Fibroblast of skin of left quadriceps (primary cell): ENCODE measurements at places on chromosomes 1 and 21.

DNA sequence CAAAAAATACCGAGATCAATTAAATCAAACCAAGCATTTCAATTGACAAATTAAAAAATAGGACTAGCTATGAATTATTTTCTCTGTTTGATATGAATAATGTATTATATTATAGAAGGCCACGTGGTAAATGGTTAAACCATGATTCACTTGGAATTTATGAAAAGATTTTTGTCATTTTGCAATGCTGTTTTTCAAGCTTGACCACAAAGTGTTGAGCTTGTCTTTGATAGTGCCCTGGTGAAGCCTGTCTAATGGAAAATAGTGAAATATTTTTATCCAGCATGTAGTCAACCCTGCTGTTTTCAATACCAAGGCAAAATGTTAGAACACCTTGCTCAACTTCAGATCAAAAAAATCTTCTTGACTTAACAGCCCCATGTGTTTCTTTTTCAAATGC is 288.0 kb upstream of the PRMT6 start:
- no peak for DNase-seq

- DNase-seq = no peak
These were observed 13.9 kb upstream of the KIF14 start for GRCh38 chr1:200634261-200635122.

DNA sequence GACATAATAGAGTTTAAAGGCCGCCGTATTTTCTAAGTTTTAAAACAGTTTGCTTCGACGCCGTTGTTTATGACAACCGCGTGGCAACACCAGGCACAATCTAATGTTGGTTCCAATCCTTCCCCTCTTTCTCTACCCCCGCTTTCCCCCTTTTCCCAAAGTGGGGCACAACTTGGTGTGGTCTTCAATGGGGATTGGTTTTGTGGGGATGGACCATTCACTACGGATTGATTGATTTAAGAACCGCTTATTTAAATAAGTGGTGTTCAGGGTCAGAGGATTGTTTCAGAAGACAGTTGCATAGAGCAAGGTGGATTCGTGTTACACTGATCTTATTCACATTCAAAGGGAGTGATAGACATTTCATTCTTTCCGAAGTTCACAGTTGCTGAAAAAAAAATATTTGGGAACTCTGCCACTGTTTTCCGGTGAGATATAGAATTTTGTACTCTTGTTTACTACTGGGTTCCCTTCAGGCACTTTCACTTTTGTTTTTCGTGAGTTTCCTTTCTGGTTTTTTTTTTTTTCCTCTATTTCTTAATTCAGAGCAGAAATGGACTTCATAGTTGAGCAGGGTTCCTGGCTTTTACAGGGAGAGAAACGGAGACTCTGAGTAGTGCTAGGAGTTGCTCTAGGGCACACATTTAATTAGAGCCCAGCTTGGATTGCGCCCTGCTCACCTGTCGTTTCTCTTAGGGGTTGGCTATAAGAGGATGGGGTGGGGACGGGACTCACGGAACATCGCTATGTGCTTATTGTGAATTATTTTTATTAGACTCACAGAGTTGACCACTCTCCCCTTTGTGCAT is 79.6 kb upstream of the AK4 start:
- no peak for DNase-seq

DNA sequence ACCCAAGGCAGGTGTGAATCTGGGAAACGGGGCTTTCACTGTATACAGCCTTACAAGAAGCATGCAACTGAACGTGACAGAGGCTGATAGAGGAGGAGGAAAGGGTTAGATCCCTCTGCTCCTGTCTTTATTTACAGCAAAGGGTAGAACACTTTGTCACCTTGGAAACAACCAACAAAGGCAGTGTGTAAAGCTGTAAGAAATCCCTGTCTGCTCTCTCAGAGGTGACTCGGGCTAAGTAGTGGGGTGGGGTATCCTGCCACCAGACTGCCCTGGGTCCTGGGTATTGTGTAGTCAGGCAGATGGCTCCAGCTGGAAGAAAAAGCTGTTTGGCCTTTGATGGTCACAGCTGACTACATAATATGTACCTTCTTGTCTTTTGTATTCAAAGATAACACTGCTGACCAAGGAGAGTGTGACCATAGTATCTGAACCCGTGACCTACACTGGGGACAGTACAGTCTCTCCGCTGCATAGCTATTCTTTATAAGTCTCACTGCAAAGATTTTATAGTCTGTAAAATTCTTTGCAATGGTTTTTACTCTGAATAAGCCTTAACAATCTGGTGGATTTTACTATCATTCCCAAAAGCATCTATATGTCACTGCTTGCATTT is 22.1 kb upstream of the POU2F1 start:
- DNase-seq = no peak

DNA sequence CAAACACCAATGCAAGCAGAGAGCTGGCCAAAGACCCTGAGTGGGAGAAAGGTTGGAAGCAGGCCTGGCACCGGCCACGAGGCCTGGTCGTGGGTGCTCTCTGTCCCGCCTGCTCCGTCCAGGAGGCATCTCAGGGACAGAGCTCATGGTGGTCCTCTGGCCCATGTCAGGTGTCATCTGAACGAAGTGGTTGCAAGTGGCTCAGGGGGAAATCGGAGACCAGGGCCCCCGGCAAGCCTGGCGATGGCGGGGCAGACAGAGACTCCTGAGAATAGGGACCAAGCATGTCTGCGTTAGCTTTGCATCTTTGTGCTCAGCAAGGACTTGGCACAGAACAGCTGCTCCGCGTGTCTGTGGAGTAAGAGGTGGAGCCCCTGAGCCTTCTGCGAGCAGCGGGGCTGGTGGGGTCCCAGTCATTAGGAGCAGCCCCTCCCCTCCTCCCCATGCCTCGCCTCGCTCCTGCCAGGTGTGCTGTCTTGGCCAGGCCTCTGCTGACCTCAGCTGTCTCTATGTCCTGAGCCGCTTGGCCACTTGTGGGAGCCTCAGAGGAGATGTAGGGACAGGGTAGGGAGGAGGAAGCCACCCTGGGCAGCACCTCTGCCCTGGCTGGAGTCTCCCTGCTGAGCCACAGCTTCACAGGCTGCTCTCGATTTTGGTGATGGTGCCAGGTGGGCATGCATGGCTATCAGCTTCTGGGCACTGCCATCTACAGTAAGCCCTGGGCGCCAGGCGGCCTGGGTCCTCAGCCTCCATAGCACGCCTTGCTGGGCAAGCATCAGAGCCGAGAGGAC is 362.9 kb upstream of the VAMP3 start:
- no peak for DNase-seq

- peak; percentile 7 for DNase-seq
These were observed 524.4 kb downstream of the PTPRC start for GRCh38 chr1:199163267-199163666.

GRCh38 chr1:206419250-206419649 is 51.0 kb upstream of the IKBKE start:
- no peak for DNase-seq

DNA sequence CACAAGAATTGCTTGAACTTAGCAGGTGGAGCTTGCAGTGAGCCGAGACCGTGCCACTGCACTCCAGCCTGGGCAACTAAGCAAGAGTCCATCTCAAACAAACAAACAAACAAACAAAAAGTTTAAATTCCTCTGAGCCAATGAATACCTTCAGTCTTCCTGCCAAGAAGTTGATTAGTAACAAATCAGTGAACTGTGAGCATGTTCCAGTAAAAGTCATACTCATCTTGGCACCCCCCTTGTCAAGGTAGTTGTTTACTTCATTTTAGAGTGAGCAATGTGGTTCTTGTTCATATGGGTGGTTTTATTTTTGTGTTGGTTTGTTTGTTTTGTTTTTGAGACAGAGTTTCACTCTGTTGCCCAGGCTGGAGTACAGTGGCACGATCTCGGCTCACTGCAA is 18.0 kb upstream of the SLC2A7 start:
- no peak for DNase-seq

GRCh38 chr1:6014130-6014999 is 22.1 kb upstream of the NPHP4 start:
- DNase-seq = no peak

DNA sequence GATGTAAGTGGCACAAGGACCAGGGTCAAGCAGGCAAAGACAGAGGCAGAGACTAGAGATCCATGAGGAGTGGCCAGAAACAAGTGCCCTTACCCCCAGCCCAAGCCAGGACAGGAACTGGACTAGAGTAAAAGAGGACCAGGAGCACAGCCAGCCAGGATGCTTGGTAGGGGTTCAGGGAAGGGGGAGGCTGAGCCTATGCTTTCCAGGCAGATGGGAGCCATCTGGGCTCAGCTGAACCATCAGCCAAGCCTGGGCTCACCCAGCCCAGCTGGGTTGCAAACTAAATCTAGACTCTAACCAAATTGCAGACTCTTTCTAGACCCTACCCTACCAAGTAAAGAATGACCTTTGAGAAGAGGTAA is 15.2 kb downstream of the PDZK1IP1 start:
- DNase-seq = no peak

DNA sequence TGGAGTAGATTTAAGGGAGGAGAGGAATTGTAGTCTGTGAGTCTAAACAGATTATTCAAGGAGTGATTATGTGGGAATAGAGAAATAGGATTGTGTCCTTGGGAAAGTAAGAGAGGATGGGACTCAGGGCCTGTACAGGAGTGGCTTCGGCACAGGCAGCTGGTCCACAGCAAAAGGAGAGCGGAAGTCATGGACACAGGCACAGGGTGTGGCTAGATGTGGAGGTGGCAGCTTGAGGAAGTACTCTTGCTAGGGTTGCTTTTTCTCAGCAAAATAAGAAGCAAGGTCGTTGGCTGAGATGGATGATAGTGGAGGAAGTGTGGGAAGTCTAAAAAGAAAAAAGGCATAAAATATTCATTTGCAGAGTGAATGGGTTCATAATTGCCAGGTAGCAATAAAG is 18.5 kb upstream of the ZNF648 start:
- DNase-seq = no peak

DNA sequence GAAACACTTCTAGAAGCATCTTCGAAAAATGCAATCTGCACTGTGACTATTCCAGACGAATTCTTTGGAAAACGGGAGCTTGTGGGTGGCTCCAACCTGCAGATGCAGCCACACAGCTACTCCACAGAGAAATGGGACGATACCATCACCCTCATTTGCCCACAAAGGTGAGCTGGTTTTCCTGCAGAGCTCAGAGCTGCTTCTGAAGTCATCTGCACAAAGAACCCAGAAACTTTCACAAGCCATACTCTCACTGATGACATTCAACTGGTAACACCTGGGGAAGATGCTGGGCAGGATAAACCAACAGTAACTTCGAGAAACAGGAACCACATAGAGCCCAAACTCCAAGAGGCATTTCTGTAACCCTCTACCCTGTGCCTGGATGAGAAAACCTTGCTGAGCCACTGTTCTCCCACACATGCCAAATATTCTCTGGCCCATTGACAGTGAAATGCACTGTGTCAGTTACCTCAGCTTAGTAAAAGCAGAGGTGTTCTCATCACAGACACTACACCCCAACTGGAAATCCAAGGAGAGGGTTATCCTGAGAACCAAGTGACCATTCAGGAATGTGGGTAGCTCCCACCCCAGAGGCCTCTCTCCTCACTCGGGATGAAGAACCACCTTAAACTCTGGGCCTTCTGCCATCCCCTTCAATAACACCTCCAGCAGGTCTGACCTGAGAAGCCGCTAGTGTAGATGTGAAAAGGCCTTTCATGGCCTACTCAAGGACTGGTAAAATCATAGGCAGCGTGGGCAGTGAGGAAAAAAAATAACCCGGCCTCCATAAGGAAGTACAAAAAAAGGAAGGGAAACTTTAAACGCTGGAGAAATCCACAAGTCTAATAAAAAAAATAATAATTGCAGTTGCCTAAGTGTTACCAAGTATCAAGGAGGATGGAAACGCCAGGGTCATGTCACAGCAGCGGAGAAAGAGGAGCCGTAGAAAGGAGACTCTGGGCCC is 56.7 kb downstream of the HSF2BP start:
- no peak for DNase-seq

- no peak for DNase-seq
These were observed 7.6 kb downstream of the DFFB start for GRCh38 chr1:3864884-3865283.

- no peak for DNase-seq
These were observed 88.7 kb upstream of the IFFO2 start for GRCh38 chr1:19044975-19045831.

GRCh38 chr1:156583821-156584622 is 4.5 kb downstream of the TTC24 start:
- DNase-seq = peak; percentile 44

GRCh38 chr1:108877348-108878159 is 769 bp downstream of the GPSM2 start:
- no peak for DNase-seq

- DNase-seq = no peak
These were observed 9.6 kb upstream of the C8B start for GRCh38 chr1:56975446-56975845.

GRCh38 chr1:103859721-103860120 is 110.0 kb downstream of the AMY1C start:
- DNase-seq = no peak

DNA sequence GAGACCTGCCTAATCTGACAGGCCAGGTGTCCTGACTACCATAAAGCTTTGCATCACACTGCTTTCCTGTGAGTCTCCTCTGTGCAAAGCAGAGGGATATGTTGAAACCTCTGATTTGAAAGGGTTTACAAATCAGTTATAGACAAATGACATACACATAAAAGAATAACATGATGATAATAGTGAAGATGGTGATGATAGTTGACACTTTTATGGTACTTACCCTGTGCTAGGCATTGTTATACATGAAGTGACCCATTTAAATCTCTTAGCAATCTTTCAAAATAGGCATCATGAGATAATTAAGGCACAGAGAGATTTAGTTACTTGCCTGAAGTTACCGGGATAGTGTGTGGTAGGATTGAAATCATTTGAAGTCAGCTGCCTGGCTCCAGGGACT is 34.1 kb upstream of the PKN2 start:
- DNase-seq = no peak

DNA sequence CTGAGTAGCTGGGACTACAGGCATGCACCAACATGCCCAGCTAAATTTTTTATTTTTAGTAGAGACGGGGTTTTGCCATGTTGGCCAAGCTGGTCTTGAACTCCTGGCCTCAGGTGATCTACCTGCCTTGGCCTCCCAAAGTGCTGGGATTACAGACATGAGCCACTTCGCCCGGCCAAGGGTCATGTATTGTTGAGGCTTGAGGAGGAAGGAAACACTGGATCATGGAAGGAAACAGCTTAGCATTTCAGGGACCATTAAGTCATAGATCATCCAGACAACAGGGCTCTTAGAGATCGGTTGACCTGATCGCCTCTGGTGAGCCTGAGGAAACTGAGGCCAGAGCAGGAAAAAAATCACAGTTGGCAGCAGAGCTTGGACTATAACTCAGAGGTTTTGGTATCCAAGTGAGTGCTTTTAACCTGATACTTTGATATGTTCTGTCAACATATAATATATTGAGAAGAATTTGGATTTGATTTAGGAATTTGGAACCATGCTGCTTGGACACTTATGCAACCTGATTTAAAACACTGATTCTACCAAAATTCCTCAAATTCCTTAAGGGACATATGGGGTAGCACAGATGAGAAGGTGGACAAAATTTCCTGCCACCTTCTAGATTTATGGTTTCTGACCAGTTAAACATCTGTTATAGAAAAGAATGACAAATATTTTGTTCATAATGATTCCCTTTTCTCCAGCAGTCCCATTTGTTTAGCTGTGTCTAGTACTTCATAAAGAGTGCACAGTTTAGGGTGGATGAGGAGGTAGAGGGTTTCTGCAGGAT is 13.1 kb upstream of the BMP8A start:
- peak; percentile 15 for DNase-seq
